ENCODE measurements at places on chromosomes 5 and 9. TPM values are rescaled to one million over a fixed set of nuclear protein-coding genes. Genes with fewer than 3 reads are reported as not detected.

DNA sequence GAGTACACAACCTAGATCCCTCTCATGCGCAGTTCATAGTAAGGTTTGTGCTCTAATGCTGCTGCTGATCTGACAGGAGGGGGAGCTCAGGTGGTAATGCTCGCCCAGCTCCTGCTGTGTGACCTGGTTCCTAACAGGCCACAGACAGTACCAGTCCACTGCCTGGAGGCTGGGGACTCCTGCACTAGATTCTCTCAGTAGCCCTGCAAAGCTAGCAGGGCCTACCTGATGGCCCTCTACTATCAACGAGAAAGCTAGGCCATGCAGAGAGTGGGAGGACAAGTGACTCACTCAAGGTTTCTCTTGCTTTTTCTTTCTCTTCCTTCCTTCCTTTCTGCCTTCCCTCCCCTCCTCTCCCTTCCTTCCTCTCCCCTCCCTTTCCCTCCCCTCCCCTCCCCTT, 55.1 kb upstream of the TEX48 start:
- DNase-seq, result no peak
- no peak overlapping the region for H3K4me3 ChIP-seq
- H3K27me3 ChIP-seq, result no peaks in the 10 kb centered on the region
- no peak overlapping the region for H3K27ac ChIP-seq

Gene HTR4
- not detected for total RNA-seq

DNA sequence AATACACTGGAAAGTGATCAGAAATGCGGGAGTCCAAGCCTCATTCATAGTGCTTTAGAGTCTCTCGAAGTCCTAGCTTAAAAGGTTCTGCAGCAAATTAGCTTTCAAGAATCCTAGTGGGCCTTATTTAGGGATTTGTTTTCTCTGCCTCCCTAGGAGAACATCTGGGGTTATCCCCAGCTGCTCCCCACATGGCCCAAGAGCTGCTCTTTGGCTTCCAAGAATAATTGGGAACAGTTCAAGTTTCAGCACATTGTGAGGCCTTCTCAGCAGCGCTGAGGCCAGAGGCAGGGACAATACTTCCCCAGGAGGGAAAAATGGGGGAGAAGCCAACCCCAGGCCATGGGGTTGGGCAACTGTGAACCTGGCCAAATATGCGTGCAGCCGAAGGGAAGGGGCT, 108.7 kb downstream of the LIFR start:
- H3K27ac ChIP-seq, result no peak overlapping the region
- H3K4me3 ChIP-seq, result no peak overlapping the region
- peaks cover 10% of the 10 kb centered on the region for H3K4me1 ChIP-seq
- H3K27me3 ChIP-seq, result peaks cover 36% of the 10 kb centered on the region
- H3K36me3 ChIP-seq, result no peaks in the 10 kb centered on the region

DNA sequence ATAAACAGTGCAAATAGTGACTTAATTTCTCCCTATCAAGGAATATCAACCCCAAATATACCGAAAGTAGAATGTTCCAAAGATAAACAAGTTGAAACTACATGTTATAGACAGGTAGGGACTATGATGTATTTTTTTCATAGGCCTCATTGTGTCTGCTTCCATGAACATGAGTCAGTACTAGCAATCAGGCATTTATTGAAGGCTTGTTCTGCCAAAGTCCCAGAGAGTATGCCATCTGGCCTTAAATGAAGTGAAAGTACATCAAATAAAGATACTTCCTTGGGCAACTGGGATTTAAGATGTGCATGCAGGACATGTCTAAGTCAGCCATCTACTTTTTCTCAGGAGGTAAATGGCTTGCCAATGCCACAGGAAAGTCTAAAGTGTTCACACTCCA, 6.5 kb downstream of the GHR start:
- no peaks in the 10 kb centered on the region for H3K36me3 ChIP-seq
- peaks cover 3% of the 10 kb centered on the region for H3K4me1 ChIP-seq
- H3K4me3 ChIP-seq, result no peak overlapping the region
- no peak for DNase-seq
- H3K27ac ChIP-seq, result no peak overlapping the region

DNA sequence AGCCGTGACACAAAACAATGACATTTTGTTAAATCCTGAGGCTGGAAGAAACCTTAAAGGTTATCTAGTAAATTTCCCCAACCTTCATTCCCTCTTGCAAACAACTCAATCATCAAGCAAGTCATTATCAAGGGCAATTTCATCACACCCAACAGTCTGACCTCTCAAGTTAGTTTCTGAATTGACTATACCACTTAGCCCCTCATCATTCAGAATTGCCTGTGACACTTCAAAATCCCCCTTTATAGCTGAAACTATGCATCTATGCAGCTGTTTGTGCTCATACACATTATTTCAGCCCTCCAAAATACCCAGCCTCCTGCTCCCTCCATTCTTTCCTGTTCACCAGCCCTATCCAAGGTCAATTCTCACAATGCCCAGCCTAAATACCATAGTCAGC, 24.6 kb downstream of the LPAR1 start:
- no peak overlapping the region for H3K27ac ChIP-seq
- H3K27me3 ChIP-seq, result no peaks in the 10 kb centered on the region
- H3K4me1 ChIP-seq, result no peaks in the 10 kb centered on the region
- H3K4me3 ChIP-seq, result no peak overlapping the region
- no peaks in the 10 kb centered on the region for H3K36me3 ChIP-seq
- DNase-seq, result no peak

DNA sequence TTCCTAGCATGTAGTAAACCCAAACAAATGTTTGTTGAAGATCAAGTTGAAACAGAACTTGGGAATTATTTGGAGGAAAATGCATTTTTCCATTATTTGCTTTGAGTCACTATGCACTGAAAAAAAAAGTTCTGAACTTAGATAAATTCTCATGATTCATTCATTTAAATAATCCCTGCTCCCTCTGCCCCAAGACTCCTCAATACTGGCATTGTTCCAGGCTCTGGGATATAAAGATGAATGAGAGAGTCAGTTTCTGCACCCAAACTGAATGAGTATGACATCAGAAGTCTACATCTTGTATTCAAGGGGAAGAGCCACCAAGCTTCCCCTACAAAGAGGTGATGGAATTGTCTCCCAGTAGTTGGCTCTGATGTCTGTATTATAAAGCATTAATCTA, 123.9 kb downstream of the SEC61B start:
- H3K27ac ChIP-seq, result no peak overlapping the region
- H3K36me3 ChIP-seq, result no peaks in the 10 kb centered on the region
- H3K27me3 ChIP-seq, result peaks cover 2% of the 10 kb centered on the region
- H3K4me3 ChIP-seq, result no peak overlapping the region
- no peaks in the 10 kb centered on the region for H3K4me1 ChIP-seq

Gene CACNA1B
- total RNA-seq, result 0.15 TPM

DNA sequence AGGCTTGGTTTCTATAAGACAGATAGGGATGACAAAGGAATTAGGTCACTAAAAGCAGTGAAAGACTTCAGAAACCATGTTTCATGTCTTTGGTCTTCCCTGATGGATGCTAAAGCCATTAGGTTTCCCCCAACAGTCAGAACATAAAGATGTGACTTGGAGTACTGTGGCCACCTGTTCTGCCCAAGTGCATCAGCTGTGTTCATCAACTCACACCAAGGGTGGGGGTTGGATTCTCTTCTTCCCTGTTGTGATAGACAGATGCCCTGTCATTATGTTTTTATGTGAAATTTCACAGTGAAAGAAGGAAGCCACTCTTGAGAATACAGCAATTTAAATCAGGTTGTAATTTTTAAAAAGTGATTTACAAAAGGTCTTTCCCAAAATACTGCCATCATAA, 196.8 kb downstream of the SH3GL2 start:
- no peak overlapping the region for H3K27ac ChIP-seq
- H3K36me3 ChIP-seq, result no peaks in the 10 kb centered on the region
- no peak for DNase-seq
- no peaks in the 10 kb centered on the region for H3K4me1 ChIP-seq
- no peak overlapping the region for H3K4me3 ChIP-seq
